Stimulated activated CD8-positive, alpha-beta memory T cell treated with anti-CD3 and anti-CD28 coated beads, Interleukin-15, amount 100 ng/mL, for 4 hours (primary cell): ENCODE measurements at places on chromosomes 5 and 9.

DNA sequence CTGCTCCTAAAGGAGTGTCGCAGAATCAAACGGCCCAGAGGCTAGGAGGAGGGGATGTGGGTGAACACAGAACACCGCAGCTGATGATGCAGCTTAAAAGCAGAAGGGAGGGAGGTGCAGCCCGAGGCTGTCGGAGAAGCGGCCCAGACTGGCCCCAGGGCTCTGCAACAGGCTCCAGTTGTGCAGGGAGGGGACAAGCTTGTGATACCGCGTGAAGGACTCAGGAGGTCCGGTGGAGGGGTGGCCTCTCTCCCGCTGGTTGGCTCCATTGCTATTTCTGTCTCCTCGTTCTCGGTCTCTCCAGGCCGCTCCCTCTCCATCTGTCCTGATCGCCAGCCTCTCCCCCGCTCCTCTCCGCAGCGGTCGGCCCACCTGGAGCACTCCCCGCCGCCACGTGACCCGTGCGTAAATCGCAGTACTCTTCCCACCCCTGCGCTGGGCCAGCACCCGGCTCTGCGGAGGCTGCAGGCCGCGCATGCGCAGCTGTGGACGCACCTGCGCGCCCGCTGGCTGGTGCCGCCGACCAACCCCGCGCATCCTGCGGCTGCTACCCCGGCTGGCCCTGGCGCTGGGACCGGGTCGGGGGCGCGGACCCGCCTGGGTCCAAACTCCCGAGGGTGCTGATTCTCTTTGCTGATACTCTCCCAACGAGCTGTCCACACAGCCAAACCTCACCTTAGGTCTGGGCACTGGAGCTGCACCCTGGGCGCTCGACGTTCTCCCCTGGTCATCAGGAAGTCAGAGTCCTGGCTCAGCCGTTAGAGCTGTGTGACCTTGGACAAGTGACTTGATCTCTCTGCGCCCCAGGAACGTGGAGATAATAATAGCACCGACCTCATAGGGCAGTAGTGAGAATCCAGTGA lies 3.7 kb upstream of the STXBP1 start:
- peak; percentile 60 for DNase-seq

GRCh38 chr5:84623019-84623418 lies 238.3 kb upstream of the EDIL3 start:
- no peak for DNase-seq

DNA sequence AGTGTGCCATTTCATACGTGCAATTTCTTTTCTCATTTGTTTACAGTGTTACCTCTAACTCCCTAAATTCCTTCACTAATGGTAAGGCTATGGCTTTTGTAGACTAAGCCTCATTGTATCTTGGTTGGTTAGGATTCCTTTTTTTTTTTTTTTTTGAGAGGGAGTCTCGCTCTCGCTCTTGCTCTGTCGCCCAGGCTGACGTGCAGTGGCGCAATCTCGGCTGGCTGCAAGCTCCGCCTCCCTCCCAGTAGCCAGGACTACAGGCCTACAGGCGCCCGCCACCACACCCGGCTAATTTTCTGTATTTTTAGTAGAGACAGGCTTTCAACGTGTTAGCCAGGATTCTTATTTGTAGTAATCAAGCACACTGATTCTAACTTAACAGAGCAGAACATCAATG lies 57.7 kb downstream of the SPEF2 start:
- DNase-seq: no peak

- DNase-seq: no peak
Observed at GRCh38 chr9:31542384-31543055, 841.9 kb upstream of the ACO1 start.

DNA sequence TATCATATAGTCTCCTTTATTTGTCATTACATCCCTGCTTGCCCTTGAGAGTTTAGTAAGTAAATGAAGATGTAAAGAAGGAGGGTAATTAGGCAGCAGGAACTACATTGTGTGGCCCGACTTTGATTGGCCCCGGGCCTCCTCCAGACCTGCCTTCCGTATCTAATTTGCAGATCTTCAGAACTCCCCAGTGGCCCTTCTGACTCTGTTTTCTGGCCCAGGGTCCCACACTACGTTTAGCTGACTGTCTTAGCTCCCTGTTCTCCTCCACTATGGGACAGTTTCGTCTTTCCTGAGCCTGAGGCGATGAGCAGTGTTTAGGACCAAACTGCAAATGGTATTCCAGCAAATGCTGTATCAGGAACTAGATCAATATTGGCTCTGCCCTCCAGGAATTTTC lies 21.6 kb upstream of the CTSL start:
- DNase-seq: no peak

DNA sequence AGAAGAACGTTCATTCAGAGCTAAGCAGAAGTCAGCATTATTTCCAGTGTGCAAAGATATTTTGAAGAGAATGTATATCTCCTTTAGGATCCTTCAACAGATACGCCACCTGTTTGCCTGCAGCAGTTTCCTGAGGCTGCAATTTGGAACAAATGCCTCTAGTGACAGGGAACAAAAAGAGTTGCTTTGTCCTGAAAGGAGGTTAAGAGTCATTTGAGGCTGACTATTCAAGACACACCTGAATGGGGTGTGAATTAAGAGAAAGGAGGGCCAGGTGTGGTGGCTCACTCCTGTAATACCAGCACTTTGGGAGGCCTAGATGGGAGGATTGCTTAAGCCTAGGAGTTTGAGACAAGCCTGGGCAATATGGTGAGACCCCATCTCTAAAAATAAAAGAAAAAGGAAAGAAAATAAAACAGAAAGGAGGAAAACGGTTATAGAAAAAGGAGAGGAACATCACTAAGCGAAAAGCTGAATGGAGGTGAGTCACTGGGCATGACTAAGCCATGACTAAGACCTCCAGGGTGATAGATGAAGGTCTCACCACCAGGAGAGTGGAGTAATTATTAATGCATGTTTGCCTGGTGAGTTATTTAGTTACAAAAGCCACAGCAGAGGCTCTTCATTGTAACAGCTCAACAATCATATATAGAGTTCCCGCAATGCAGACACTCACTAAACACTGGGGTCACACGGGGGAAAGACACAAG lies 255.2 kb upstream of the TNC start:
- no peak for DNase-seq

GRCh38 chr5:79686799-79687198 lies 2.8 kb upstream of the CMYA5 start:
- no peak for DNase-seq
